ENCODE measurements at places on chromosomes 2 and 18. TPM values are rescaled to one million over a fixed set of nuclear protein-coding genes. Genes with fewer than 3 reads are reported as not detected.
A peak's percentile ranks its signal among the peaks of the same experiment; 100 is the strongest.

- peak; percentile 32 for DNase-seq
These were observed 226.0 kb downstream of the FAM210A start for GRCh38 chr18:13500227-13500865.

Gene FER1L5
- 2.0 TPM for total RNA-seq

GRCh38 chr2:205582366-205582765 is 99.9 kb upstream of the NRP2 start:
- DNase-seq: no peak

GRCh38 chr2:207901829-207902228 is 123.5 kb downstream of the PLEKHM3 start:
- DNase-seq: no peak

GRCh38 chr2:151774506-151774905 is 40.2 kb upstream of the NEB start:
- no peak for DNase-seq

DNA sequence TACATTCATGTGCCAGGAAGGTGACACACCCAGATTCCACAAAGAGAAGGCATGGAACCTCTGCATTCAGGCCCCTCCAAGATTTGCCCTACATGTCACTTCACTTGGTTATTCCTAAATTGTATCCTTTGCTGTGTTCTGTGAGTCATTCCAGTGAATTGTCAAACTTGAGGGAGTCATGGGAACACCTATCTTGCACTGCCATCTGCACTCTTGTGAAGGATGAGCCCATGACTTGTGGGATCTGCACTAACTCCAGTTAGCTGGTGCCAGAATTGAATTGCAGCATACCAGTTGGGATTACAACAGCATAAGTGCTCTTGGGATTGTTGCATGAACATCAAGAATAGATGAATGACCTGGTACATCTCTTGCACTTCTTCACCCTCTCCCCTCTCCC is 1288.0 kb upstream of the ZEB2 start:
- no peak for DNase-seq

Gene REG1B
- total RNA-seq: not detected

DNA sequence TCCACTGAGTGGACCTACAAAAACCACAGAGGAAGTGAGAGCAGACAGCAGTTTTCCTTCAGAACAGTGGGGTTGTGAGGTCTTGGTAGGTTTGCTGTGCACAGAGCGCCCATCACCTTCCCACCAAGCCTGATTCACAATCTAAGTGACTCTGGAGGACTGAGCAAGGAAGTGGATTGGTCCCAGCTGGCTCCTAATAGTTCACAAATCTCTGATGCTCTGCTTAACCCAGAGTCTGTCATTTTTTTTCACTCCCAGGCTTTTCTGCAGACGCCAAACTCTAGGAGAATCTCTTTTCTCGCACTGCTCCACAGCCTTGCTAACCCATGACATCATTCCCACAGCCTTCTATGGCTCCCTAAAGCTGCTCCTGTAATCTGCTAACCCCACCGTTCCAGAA is 280.4 kb downstream of the C1D start:
- no peak for DNase-seq

Gene MYO1B
- 19.3 TPM for total RNA-seq

Gene SPIRE1
- total RNA-seq: 102 TPM

Gene CCDC102B
- total RNA-seq: 23.9 TPM

- DNase-seq: peak; percentile 42
These were observed 137.7 kb upstream of the UNC80 start for GRCh38 chr2:209633911-209634310.

Gene NAT8
- total RNA-seq: not detected

DNA sequence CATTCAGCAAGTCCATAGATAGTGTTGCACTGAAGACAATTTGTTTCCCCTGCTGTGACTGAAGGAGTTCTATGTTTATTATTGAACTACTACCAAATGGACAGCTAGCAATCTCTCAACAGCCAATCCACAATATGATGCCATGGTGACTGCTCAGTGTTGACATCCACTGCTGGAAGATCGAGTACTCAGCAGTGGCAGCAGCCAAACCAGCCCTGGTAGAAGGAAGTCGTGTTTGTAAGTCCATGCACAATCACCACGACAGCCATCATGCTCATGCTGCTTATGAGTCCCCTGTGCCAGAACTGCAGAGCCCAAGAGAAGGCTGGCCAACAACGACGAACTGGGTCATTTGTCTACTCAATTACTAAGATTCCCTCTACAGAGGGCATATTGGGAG is 66.4 kb downstream of the OSR1 start:
- no peak for DNase-seq

- no peak for DNase-seq
These were observed 22.5 kb downstream of the DAPL1 start for GRCh38 chr2:158817588-158817987.

DNA sequence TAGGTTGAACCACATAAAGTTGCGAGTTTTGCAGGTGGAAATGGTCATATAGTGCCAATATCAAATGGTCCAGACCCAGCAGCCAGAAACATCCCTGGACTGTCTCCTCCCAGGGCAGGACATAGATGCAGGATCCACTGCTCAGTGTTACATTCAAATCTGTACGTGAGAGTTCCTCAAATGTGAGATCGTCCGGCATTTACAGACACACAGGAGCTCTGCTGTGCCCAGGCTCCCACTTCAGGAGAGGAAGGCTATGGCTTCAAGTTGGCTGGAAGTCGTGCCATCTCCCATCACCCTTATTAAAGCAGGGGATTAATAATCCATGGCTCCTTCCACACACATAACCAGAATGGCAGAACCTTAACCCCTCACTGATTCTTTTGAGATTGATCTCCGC is 688.2 kb upstream of the HS6ST1 start:
- DNase-seq: no peak

- no peak for DNase-seq
These were observed 548.8 kb upstream of the ZNF804A start for GRCh38 chr2:184049566-184049965.

GRCh38 chr2:100339823-100340222 is 17.5 kb upstream of the LONRF2 start:
- DNase-seq: no peak

GRCh38 chr18:76530846-76531245 is 35.8 kb upstream of the ZNF516 start:
- no peak for DNase-seq

- DNase-seq: no peak
These were observed 156.9 kb downstream of the GRB14 start for GRCh38 chr2:164464376-164464775.

- no peak for DNase-seq
These were observed 18.7 kb upstream of the REL start for GRCh38 chr2:60862642-60863041.

Gene THSD7B
- 3.4 TPM for total RNA-seq

Gene FSIP2
- total RNA-seq: 1.1 TPM

GRCh38 chr2:118062048-118062447 is 26.2 kb upstream of the INSIG2 start:
- no peak for DNase-seq

Gene UGT1A10
- not detected for total RNA-seq

DNA sequence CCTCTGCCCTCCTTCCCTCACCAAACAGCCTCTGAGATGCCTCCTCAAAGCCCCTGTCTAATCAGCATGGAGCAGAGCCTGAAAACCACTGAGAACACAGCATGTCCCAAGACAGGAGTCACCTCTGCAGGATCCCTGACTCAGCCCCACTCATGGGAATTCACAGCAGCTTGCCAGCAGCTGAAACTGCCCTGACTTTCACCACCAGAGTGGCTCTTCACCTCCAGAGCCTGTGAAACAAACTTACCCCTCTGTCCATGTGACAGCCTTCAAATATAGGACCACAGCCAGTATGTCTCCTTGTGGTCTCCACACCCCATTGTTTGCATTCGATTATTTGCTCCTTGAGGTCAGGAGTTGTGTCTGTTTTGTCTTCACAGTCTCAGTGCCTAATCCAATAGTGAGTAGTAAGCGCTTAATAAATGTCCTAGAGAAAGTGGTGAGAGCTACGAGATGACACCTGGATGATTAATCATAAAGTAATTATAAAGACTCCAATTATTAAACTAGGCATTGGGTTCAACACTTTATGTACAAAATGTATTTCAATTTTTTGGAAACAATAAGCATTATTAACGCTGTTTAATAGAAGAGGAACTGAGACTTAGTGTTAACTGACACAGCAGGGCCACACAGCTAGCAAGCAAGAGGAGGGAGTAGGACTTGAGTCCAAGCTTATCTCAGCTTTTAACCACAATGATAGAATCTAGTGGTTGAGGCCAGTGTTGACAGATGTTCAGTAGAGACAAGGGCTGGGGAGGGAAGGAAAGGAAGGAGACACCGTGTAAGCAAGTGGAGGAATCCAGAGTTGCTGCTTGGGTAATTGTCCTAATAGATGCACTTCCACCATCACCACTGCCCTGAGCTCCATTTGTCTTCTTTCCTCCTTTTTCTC is 358.7 kb upstream of the TNP1 start:
- DNase-seq: no peak

GRCh38 chr2:96913398-96914202 is 43.7 kb upstream of the SEMA4C start:
- peak; percentile 64 for DNase-seq

DNA sequence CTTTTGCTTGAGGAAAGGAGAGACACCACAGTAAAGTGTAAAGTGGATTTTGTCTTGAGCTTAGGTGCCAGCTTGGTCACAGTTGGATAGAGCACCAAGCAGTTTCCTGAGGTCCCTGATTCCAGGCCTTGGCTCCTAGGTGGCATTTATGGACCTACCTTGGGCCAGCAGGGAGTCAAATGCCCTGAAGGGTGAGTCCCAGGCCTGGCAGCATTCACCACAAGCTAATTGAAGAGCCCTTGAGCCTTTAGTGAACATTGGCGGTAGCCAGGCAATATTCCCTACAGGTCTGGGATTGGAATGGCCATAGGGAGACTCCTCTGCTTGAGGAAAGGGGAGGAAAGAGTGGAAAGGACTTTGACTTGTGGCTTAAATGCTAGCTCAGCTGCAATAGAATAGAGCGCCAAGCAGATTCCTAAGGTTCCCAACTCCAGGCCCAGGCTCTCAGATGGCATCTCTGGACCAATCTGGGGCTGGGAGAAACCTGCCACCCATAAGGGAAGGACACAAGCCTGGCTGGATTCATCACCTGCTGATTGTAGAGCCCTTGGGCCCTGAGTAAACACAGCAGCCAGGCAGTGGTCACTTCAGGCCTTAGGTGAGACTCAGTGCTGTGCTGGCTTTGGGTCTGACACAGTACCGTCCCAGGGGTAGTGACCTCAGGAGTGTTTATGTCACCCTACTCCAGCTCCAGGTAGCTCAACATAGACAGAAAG is 137.5 kb upstream of the OTOS start:
- no peak for DNase-seq

Gene SCN1A
- 153 TPM for total RNA-seq

Gene EPB41L3
- total RNA-seq: 249 TPM

GRCh38 chr2:197851451-197851850 is 47.1 kb downstream of the PLCL1 start:
- no peak for DNase-seq

GRCh38 chr2:224982910-224983711 is 59.2 kb downstream of the DOCK10 start:
- DNase-seq: no peak

GRCh38 chr2:9373047-9373446 is 50.3 kb downstream of the ITGB1BP1 start:
- no peak for DNase-seq

Gene REG1A
- total RNA-seq: not detected

Gene FAM124B
- total RNA-seq: 2.1 TPM

- DNase-seq: no peak
These were observed 380.6 kb downstream of the TGIF1 start for GRCh38 chr18:3830604-3831003.

GRCh38 chr2:238847841-238848690 is at the start of gene TWIST2:
TSS of gene TWIST2 (plus strand) at chr2:238848085. CDS start at chr2:238848216, 131 bp downstream.
- DNase-seq: no peak

Gene CDCA7
- total RNA-seq: 1.7 TPM

Gene REEP1
- total RNA-seq: 49.7 TPM

DNA sequence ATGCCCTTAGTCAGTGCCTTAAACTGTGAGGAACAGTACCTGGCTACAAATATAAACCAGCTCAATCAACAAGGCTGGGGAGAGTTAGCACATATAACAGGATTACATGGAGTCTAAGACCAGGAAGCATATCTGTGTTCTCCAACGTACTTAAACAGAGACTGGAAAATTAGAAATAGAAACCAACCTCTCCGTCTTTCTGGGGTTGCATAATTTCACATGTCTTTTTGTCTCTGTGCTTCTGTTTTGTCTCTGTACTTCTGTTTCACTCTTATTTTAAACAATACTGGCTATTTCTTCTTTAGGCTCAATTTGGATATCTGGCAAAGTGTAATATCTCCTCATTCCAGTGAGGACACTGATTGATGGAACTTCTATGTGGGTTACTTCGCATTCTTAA is 749.0 kb upstream of the ZEB2 start:
- DNase-seq: no peak

Gene REG3G
- total RNA-seq: not detected

GRCh38 chr2:100676346-100676745 is 113.6 kb downstream of the PDCL3 start:
- DNase-seq: no peak

GRCh38 chr2:233061591-233062450 is 1.7 kb downstream of the INPP5D start:
- no peak for DNase-seq

Gene MLPH
- total RNA-seq: 5.2 TPM

Gene OTOS
- total RNA-seq: 3.1 TPM

GRCh38 chr2:68936889-68937288 is 15.8 kb downstream of the GKN2 start:
- no peak for DNase-seq

- DNase-seq: no peak
These were observed 170.0 kb upstream of the STK17B start for GRCh38 chr2:196341277-196341841.

Gene BCL11A
- 133 TPM for total RNA-seq

Gene SCN3A
- total RNA-seq: 38.3 TPM

Gene ZNF804A
- total RNA-seq: 10.0 TPM

All from dorsolateral prefrontal cortex (tissue), 122 donors.